ENCODE measurements at places on chromosomes 1 and 21. TPM values are rescaled to one million over a fixed set of nuclear protein-coding genes. Genes with fewer than 3 reads are reported as not detected.

The DISP3 gene
- under 0.01 TPM for total RNA-seq

The CAMK2N1 gene
- total RNA-seq, result 22.0 TPM

The CCDC185 gene
- total RNA-seq, result not detected

The RNU1-1 gene
- total RNA-seq, result 1,398 TPM

The RGS7 gene
- total RNA-seq, result not detected

The HOOK1 gene
- total RNA-seq, result 9.6 TPM

The CERS2 gene
- 113 TPM for total RNA-seq

The KCNA2 gene
- 0.17 TPM for total RNA-seq

The IL22RA1 gene
- total RNA-seq, result 0.72 TPM
